ENCODE measurements at places on chromosomes 11 and 22. TPM values are rescaled to one million over a fixed set of nuclear protein-coding genes. Genes with fewer than 3 reads are reported as not detected.

GRCh38 chr11:113255741-113256140 lies 58.6 kb upstream of the TTC12 start:
- DNase-seq, result no peak

DNA sequence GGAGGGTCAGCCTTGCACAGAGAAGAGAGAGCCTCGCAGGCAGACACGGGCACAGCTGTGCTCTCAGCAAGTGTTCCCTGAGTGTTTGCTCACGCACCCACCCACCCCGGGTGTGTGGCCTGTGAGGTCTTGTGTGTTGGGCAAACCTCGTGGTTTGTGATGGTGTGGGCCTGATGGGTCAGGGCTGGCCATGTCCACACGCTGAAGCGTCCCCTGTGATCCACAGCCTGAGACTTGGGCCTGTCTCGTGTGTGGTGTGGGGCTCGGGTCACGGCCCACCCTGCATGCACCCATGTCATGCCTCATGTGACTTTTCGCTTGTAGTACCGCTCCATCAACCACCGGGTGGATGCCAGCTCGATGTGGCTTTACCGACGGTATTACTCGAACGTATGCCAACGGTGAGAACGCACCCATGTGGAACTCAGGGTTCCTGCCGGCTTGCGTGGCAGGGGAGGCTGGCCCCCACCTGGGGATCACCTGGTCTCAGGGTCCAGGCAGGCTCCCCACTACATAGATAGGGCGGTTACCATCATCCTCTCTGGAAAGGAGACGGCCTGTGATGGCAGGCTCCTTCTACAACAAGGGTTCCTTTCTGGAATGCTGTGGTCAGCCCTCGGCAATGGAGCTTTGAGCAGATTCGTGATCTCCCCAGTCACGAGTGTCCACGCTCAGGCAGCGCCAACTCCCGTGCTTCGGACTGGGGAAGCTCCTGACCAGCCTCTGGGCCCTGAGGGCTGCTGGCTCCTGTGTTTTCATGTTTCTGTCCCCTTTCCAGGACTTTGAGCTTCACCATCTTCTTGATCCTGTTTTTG lies 5.9 kb downstream of the TPCN2 start:
- DNase-seq, result peak; percentile 51

GRCh38 chr11:122832721-122833470 lies 5.4 kb upstream of the CRTAM start:
- DNase-seq, result no peak

DNA sequence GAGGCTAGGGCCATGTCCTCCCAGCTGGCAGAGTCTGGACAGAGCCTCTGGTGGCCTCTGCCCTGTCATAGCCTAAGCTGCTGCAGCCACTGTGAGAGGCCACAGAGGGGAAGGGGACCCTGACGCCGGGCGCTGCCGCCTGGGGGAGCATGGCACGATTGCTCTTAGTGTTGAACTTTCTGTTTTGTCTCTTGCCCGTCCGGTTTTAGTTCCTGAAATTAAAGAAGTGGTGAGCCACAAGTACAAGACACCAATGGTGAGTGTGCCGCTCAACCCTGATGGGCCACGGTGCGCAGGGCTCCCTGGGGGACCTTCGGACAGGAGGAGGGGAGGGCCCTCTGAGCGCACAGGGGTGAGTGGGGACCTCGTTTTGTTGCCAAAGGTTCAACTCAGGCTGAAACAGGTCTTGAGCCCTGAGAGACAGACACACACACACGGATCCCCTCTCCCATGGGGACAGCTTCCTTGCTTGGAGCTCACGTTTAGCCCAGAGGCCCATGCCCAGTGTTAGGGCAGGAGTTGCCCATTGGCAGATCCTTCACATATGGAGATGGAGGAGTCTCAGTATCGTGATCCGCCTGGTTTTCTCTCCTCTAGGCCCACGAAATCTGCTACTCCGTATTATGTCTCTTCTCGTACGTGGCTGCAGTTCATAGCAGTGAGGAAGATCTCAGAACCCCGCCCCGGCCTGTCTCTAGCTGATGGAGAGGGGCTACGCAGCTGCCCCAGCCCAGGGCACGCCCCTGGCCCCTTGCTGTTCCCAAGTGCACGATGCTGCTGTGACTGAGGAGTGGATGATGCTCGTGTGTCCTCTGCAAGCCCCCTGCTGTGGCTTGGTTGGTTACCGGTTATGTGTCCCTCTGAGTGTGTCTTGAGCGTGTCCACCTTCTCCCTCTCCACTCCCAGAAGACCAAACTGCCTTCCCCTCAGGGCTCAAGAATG lies 23.8 kb downstream of the MYBPC3 start:
- DNase-seq, result no peak

DNA sequence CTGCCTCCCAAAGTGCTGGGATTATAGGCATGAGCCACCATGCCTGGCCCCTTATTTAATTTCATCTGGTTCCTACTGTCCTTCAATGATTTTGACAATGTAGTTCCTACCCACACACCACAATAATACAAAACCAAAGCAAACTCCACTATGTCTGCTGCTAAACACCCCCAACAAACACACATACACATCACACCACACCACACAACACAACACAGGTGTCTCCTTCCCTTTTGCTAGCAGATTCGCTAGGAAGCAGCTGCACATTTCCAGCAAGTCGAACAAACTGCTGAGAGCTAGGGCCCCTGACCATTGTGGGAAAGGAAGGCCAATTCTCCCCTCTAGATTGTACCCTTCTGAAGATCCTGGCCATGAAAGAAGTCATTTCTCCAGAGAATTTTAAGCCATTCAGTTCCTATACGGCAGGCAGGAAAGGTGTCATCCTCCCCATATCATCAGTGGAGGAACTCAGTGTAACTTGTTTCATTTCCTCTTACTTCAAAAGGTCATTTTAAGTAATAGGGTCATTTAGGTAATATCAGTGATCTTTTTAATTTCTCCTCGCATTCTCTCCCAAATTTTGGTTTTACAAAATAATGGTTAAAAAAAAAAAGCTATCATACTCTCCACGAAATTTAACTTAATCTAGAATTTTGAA lies 18.5 kb downstream of the NUMA1 start:
- DNase-seq, result no peak

GRCh38 chr11:121282886-121283502 lies 9.6 kb upstream of the SC5D start:
- DNase-seq, result no peak

DNA sequence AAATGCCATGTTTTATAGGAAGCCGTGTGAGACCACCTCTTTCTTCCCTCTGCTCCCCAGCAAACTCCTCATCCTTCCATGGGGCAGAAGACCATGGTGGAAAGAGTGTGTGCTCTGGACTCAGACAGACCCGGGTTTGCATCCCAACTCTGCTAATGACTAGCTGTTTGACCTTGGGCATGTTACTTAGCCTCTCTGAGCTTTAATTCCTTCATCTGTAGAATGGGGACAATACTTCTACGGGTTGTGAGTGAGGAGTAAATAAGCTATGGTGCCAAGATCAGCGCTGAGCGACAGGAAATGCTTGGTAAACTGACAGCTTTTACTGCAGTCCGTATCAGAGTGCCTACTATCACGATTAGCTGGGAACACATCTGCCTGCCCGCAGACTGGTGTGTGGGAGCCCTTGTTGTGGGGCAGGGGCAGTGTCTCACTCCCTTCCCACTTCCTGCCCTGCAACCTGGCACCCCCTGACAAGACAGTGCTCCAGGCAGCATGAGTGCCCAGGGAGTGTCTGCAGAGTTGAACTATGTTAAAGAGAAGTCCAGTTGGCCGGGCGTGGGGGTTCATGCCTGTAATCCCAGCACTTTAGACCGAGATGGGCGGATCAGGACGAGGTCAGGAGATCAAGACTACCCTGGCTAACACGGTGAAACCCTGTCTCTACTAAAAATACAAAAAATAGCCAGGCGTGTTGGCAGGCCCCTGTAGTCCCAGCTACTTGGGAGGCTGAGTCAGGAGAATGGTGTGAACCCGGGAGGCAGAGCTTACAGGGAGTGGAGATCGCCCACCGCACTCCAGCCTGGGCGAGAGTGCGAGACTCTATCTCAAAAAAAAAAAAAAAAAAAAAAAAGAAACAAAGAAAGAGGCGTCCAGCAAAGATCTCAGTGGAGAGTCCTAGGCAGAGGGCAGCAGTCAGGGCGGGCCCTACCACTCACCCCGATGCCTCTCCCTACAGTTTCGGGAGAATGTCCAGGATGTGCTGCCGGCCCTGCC lies 2.2 kb downstream of the SEC14L2 start:
- DNase-seq, result no peak

DNA sequence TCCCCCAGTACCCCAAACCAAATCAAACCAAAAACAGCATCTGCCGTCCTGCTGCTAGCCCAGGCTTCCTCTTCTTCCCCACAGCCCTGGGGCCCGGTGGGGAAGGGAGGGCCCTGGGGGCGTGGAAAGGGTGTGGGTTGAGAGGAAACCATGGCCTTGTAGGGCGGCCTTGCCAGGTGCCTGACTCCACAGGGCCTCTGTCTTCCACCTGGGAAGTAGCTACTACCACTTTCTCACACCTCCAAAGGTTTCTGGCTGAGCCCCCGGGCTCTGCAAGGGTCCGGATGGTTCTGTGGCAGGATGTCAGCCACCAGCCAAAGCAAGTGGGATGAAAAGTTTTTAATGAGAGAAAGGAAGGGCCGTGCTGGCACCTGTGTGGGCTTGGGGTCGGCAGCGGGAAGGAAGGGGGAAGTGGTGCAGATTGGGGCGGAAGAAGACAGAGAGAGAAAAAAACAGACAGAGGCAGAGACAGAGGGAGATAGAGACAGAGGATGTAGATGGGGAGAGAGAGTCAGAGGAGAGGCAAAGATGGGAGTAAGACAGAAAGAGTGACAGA lies 10.5 kb downstream of the TPST2 start:
- peak; percentile 67 for DNase-seq

DNA sequence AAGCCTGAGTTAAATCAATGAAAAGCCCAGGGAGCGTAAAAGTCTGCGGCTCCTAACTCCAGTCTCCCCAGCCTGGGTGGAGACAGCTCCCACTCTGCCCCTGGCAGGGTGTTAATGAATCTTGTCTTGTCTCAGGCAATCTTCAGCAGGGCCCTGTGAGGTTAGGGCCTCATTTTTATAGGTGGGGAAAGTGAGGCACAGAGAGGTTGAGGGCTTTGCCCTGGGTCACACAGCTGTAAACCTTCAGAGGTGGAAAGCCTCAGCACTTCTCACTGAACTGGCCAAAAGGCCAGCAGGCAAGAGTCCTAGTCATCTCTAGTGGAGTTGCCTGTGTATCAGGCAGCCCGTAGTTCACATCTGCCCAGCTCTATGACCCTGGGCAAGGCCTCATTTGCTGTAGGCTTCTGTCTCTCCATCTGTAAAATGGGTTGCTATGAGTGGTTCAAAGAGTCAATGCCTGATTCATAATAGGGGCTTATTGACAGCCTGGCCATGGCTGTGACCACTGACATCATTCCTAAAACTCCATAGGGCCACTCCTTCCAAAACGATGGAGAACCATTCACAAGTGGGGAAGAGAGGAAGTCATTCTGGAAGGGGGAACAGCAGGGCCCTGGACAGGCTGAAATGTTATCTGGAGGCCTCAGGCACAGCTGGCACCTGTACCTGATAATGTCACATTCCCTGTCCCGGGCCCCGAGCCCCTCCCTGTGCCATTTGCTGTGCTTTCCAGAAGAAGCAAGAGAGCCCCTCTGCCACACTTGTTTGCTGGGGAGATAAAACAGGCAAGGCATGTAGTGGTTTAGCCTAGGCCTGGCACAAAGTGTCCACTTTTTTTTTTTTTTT lies 6.0 kb downstream of the CBX7 start:
- DNase-seq, result peak; percentile 23

DNA sequence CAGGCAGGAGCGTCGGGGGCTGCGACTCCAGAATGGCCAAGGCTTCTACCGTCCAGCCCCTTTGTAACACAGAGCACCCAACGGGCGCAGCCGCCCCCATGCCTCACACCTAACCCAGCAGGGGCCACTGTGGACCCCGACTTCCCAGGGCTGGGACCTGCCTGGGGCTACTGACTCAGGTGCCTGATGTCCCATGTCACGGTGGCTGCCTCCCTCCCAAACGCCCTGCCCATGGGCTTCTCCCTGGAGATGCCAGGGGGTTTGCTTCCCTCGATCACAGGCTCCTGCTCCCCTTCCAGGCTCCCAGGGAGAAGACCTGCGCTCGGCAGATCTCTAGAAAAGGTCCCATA lies 84.0 kb downstream of the MYEOV start:
- DNase-seq, result no peak

The ROBO4 gene
- total RNA-seq, result 27.3 TPM

The B3GAT1 gene
- total RNA-seq, result 0.09 TPM

The SYT7 gene
- 12.4 TPM for total RNA-seq

The GAL3ST3 gene
- total RNA-seq, result 3.8 TPM

The GLYATL1 gene
- not detected for total RNA-seq

The C11orf52 gene
- total RNA-seq, result 1.2 TPM

Data from heart left ventricle (tissue), 16 donors.